GM13977 (cell line): ENCODE measurements at places on chromosomes 3 and 15.

GRCh38 chr15:91572110-91572509, 281.4 kb upstream of the SLCO3A1 start:
- no peak for DNase-seq

DNA sequence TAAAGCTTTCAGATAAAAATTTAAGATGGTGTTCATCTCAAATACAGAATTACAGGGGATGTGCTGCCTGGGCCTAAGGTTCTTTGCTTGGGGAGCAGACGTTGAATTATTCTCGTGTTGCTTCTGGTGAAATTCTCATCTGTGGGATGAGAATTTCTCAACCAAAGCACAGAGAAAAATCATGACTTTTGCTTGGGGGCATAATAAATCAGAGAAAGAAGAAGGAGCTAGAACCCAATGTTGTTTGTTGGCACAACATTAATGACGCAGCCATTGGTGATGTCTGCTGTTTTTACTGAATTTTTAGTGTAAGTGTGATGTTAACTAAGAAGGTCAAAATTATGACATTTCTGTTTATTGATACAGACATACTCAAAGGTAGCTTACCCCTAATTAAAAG, 35.7 kb downstream of the P3H2 start:
- DNase-seq: no peak

- DNase-seq: peak; percentile 30
These were observed 14.6 kb downstream of the HDAC11 start for GRCh38 chr3:13494463-13495350.

GRCh38 chr15:71443538-71443937, 328.3 kb downstream of the THSD4 start:
- DNase-seq: peak; percentile 20

DNA sequence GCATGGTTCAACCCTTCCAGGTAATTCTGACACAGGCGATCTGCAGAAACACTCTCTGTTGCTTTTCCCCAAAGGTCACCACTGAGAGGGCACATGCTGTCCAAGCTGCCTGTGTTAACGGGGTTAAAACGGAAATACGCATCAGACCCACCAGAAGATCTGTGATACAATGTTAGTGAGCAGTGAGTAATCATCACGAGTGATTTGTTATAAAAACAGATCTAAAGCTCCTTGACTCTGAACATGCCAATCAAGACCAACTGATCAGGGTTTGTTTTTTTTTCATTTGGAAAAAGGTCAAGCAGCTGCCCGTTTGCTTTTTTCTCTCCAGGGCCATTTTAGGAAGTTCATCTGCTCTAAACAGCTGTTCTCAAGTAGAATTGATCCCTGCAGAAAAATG, 43.2 kb downstream of the FGF12 start:
- no peak for DNase-seq

GRCh38 chr3:101262393-101263240, 57.8 kb downstream of the IMPG2 start:
- DNase-seq: peak; percentile 9

DNA sequence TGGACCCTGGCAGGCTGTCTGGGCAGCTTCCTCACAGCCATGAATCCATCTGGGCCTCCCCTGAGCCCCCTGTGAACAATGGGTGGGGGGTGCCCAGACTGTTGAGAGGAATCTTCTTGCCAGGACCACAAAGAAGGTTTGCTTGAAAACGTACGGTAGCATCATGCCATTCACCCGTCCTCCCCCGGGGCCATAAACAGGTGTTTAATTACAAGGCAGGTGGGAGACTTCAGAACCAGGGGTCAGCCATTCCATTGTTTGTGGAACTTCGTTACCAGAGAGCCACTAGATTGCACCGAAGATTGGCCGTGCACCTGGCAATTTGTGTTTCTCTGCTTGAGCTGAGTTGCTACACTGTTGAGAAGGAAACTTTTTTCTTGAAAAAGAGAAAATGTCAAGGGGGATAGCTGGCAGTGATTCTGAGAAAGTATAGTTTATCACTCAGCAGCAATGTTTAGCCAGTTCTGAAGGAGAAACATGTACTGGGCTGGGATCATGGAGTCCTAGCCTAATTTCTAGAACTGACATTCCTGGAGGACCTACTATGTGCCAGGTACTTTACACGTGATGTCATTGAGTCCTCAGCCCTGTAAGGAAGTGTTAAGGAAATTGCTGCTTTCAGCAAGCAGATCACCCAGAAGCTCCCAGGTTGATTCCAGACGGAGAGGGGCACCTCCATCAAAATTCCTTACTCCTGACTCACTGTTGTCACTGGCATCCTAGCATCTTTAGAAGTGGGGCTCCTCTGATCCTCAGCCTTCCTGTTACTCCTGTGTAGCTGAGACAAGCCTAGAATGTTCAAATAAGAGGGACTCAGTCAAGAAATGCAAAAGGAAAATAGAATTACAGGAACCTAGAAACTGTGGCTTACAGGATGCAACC, 103.8 kb upstream of the UBE2E1 start:
- no peak for DNase-seq

- no peak for DNase-seq
These were observed 6.8 kb downstream of the RBM5 start for GRCh38 chr3:50095352-50095998.

GRCh38 chr3:45188719-45189659, 37.1 kb downstream of the TMEM158 start:
- no peak for DNase-seq

GRCh38 chr3:194086388-194087075, 49.4 kb upstream of the HES1 start:
- DNase-seq: no peak

DNA sequence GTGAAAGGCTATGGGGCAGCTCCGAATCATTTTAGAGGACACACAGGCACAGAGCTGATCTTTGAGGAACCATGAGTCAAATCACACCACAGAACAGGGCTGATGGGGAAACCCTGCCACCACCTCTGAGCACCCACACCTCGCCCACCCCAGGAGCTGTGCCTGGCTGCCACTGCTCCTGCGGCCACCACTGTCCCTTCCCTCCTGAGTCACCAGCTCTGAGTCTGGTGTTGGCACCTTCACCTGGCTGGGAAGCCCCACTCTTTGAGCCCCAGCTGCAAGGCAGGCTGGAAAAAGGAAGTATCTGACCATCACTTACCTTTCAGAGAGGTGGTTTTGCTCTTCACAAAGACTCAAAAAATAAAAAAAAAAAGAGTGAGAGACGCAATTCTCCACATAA, 63.6 kb upstream of the MEF2A start:
- peak; percentile 84 for DNase-seq

GRCh38 chr3:28994161-28994905, 286.5 kb upstream of the RBMS3 start:
- no peak for DNase-seq

- DNase-seq: no peak
These were observed 39.7 kb downstream of the DIPK2A start for GRCh38 chr3:144011251-144011799.

DNA sequence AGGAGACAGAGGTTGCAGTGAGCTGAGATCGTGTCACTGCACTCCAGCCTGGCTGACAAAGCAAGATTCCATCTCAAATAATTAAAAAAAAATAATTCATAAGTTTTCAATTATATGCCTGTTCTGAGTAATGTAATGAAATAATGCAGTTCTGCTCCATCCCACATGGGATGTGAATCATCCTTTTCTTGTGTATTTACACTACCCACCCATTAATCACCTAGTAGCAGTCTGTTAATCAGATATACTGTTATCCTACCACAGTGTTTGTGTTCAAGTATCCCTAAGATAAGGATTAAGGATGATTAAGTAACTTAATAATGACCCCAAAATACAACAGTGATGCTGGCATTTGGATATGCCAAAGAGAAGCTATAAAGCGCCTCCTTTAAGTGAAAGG, 38.8 kb downstream of the PIGB start:
- no peak for DNase-seq

DNA sequence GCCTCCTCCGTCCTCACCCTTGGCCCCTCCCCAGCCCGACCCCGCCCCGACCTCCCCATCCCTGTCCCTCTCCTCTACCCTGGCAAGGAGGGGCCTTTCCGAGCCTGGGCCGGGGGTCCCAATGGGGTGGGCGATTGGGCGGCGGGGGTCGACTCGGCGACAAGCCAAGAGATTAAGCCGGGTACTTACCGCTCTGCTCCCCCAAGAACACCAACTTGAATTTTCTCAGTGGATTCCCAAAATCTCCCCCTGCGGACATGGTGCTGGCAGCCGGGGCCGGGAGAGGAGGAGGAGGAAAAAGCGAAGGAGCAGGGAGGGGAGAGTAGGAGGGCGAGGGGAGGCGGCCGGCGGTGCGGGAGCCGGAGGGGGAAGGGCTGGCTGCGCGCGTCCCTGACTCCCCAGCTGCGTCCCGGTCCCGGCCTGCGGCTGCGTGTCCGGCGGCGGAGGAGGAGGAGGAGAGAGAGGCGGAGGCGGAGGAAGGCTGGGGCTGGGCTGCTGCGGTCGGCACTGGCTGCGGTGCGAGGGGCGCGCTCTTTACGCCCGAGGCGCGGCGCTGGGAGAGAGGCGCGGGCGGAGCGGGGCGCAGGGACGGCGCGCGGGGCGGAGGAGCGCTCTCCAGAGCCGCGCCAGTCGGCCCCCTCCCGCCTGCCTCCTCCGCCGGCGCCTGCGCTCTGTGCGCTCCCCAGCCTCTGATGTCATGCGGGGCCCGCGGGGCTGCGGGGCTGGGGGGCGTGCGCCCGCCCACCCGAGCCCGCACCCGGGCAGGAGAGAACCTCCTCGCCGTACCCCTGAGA, at the start of gene RAB6B:
TSS of gene RAB6B (minus strand) at position 675 of the 794 bp plus-strand sequence. CDS start at position 259, 416 bp downstream.
- DNase-seq: peak; percentile 76

DNA sequence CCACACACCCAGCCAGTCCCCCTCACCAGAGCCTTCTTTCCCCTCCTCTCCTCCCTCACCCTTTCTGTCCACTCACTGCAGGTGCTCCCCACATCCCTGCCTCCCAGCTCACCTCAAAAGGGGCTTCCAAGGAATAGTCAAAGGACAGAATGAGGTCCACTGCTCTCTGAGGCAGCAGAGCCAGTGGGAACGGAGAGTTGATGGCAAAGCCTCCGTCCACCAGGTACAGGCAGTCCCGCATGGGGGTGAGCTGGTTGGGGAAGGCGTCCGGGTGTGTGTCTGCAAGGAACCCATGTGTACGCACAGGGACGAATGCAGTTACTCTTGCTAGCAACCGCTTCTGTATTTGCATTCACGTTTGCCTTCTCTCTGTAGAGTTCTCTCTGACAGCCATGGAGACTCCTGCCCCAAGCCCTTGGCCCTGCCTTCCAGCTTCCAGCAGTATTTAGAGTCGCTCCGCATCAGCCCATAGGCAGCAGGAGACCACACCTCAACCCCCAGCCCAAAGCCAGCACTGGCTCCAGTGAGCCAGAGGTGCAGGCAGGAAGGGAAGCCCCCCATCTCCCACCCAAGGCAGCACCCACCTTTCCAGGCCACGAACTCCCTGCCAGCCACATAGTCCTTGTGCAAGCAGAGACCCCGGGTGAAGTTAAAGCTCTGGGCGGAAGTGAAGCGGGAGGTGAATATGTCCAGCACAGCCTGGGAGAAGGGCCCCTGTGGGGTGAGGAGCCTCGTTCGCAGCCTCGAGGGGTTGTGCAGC, 12.4 kb downstream of the PLA2G4F start:
- no peak for DNase-seq

- DNase-seq: no peak
These were observed 363 bp downstream of the GTF2E1 start for GRCh38 chr3:120742849-120743365.

DNA sequence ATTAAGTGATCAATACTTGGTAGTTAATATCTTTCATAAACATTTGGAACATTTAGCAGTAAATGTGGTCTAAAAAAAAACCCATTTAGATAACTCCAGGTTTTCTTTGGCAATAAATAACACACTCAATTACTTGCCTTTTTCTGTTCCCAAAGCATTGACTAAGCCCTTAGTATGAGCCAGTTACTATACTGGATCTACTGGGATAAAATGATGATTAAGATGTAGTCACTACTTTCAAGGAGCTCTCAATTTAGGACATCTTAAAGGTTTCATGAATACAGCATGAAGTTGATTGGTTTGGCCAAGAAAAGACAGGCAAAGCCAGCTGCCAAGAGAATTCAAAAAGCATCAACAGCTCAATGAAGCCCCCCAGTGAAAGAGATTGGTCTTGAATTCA, 250.9 kb downstream of the EPHA3 start:
- no peak for DNase-seq

DNA sequence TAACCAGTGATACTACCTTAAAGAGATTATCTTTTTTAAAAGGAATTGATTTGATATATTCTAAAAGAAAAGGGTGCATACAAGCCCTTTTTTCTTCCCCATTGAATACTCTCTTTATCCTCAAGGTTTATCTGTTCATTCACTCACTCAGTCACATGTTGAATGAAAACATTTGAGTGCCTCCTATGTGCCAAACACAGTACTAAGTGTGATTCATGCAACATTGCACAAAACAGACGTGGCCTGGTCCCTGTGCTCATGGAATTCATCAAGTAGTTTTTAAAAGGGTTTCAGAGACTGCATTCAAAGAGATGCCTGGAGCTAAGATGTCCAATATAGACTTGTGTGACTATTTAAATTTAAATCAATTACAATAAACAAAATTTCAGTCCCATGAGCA, 462.2 kb upstream of the MDFIC2 start:
- DNase-seq: no peak

GRCh38 chr15:88629071-88629470, 7.9 kb downstream of the AEN start:
- no peak for DNase-seq

DNA sequence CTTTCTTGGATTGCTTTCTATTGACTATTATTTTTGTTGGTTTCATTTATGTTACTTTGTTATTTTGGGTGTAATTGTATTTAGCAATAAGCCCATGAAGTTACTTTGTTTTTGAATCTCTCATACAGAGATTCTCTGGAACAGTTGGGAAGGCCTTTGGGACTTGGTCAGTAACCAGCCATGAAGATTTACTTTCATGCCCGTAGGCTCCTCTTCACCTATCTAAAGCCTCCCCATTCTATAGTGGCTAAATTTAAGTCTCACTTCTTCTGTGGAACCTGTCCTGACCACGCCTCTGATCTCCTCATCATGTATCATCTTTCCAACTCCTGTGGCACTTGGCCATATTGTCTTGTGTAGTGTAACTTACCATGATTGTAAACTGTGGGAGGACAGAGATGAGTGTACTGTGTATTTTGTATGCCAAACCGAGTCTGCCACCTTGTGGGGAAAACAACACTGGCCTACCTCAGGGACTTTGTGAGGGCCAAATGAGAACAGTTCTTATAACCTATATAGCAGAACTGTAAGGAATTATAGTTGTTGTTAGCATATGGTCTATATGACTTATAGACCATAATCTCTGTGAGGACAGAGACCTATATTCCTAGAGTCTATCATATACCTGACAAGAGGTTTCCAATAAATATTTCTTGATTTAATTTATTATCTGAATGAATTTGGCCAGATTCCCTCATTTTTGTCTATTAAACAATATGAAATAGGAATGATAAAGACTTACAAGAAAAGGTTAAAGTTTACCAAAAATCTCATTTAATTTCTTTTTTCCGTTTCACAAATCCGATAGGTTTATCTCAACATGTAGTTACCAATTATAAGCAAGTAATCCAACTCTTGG, 75.0 kb downstream of the STARD9 start:
- DNase-seq: peak; percentile 68

- no peak for DNase-seq
These were observed 103.6 kb downstream of the DAPK2 start for GRCh38 chr15:63942486-63943365.

DNA sequence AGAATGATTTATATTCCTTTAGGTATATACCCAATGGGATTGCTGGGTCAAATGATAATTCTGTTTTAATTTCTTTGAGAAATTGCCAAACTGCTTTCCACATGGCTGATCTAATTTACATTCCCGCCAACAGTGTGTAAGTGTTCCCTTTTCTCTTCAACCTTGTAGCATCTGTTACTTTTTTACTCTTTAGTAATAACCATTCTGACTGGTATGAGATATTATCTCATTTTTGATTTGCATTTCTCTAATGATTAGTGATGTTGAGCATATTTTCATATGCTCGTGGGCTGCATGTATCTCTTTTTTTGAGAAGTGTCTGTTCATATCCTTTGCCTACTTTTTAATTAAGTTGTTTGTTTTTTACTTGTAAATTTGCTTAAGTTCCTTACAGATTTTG, 1264.2 kb downstream of the OTOL1 start:
- DNase-seq: no peak
